NCI-H2081 (cell line): ENCODE measurements at places on chromosomes 13 and 19.

DNA sequence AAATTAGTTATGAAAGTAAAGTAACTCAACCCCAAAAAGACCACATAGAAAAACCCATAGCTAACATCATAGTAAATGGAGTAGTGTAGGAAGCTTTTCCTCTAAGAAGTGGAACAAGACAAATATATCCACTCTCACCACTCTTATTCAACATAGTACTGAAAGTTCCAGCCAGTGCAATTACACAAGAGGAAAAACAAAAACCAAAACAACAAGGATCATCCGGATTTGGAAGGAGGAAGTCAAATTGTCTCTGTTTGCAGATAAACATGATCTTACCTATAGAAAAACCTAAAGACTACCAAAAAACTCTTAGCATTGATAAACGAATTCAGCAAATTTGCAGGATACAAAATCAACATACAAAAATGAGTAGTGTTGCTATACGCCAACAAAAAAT lies 8.5 kb upstream of the SIGLEC8 start:
- DNase-seq, result no peak

DNA sequence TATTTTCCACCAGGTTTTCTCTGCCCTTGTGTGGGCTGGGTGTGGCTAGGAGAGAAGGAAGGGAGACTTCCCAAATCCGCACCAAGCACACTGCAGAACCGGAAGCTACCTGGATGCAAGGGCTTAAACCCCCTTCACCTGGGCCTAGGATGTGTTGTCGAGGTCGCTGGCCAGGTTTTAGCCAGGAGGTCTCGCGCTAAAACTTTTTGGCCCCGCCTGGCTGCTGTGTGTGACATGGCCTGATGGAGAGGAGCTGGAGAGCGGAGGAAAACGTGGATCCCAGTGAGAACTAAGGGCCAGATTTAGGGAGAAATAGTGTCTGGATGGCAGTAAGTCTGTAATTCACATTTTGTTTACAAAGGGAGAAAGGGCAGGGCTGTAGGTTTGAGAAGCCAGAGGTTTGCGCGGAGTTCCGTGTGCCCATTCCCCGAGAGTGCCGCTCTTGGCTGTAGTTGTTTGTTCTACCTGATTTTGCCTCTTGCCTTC lies 3.1 kb upstream of the TSHZ3 start:
- DNase-seq, result no peak

- DNase-seq, result no peak
Measured at GRCh38 chr19:37803249-37803840, 24.0 kb upstream of the ZNF573 start.

- DNase-seq, result peak; percentile 51
Measured at GRCh38 chr13:78325585-78325984, 277.8 kb downstream of the POU4F1 start.

GRCh38 chr19:5450482-5451126 lies 4.6 kb upstream of the ZNRF4 start:
- DNase-seq, result no peak

DNA sequence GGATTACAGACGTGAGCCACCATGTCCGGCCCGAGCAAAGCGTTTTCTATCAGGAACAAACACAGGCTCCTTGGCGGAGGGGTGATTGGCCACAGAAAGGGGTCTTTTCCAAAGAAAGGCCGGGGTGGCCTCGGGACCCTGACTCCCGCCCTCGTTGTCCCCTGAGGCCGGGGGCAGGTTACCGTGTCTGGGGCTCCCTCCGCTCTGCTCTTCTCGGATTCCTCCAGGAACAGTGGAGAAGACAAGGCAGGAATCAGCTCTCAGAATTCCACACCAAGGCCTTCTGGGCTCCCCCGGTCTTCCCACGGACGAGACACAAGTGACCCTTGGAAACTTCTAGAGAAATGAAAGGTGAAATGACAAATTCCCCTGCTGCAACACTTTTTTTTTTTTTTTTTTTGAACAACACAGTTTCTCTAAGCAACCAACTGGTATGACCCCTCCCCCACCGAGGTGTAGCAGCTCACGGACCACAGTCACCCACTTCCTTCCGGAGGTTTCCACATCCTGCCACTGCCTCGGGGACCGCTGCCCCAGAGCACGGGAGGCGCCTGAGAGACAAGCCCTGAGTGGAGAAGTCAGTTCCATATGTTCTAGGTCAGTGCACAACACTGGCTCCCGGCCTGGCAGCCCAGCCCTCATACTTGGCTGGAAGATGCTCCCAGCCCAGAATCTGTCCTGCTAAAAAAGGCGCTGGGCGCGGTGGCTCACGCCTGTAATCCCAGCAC lies 11.0 kb downstream of the MOB3A start:
- no peak for DNase-seq

GRCh38 chr19:42226886-42227285 lies 6.8 kb downstream of the ZNF526 start:
- DNase-seq, result no peak

GRCh38 chr13:85537601-85538000 lies 261.6 kb downstream of the SLITRK6 start:
- DNase-seq, result no peak

GRCh38 chr19:3198901-3199700 lies 13.4 kb downstream of the NCLN start:
- DNase-seq, result no peak

DNA sequence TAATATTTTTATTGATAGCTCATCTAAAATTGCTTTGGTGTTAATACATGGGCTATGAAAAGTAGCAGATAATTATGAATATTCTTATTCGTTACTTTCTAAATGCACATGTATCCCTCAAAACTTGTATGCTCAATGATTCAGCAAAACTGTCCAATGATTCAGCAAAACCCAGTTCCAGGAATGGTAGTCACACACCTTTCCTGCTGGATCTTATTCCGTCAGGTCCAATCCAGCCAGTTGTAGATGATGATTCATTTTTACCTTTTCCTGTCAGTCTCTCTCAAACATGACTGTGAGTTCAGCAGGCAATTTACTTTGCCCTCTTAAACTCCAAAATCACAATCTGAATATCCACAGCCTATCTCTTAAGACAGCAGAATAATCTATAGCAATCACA lies 1082.6 kb downstream of the EFNB2 start:
- DNase-seq, result no peak

DNA sequence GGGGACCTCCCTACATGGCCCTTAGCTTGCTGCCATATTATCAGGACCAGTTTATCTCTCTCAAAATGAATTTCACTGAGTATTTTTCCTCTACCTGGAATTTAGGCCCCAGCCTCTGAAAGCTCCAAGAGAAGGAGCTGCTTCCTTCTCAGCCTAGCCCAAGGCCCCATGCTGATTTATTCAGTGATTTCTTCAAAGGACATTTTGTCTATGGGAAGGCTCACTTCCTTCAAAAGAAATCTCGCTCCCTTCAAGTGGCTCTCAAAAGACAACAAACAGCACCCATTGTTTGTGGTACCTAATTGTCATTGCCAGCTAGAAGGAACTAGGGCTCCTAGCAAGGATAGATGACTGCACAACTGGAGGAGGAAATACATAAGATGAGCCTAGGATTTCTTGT lies 172.4 kb downstream of the SLC7A1 start:
- no peak for DNase-seq

DNA sequence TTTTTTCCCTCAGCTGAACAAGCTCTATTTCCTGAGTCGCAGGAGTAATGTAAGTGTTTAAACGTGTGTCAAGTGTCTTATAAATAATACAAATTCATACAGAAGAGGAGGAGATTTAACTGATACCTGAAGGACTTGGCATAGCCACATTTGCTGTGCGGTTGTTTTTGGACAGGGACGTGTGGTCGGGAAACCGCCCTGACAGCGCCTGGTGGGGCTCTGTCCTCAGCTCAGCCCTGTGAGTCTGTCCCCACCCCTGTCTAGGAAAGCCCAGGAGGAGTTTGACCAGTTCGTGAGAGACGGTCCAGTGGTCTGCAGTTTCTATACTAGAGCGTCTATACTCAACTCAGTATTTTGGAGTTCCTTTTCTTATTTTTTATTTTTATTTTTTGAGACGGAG lies 16.7 kb downstream of the ZIC2 start:
- DNase-seq, result peak; percentile 53

DNA sequence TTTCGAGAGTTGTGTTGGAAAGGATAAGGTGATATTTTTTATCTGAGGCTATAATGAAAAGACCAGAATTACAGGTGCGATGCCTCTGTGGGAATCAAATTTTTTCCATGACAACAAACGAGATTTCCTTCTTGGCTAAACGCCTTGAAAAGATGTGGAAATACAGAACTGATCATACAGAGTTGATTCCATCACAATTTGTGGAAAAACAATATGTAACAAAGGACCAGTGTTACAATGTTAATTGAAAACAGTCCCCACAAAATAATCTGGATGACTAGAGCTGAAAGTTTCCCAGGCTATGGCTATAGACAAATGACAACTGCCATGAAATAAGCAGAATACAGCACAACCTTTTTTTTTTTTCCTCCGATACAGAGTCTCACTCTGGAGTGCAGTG lies 628.9 kb downstream of the DIAPH3 start:
- no peak for DNase-seq

DNA sequence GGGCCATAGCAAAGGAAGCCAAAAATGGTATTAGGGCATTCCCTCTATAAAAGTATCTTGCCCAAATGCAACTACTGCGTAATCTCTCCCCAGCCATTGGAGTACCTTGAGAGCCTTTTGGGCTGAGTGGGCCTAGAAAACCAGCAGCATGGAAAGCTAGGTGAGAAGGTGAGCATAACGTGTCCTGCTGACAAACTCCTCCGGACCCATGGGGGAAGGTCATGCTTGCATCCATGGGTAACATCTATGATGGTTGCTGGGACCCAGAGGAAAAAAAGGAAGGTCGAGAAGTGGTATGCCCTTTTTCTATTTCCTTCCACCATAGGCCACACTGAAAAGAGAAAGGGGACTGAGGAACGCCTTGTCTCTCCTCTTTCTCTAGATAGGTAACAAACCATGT lies 57.4 kb downstream of the ZNF728 start:
- DNase-seq, result no peak

GRCh38 chr13:23980160-23980551 lies 82.9 kb upstream of the C1QTNF9B start:
- DNase-seq, result peak; percentile 56

DNA sequence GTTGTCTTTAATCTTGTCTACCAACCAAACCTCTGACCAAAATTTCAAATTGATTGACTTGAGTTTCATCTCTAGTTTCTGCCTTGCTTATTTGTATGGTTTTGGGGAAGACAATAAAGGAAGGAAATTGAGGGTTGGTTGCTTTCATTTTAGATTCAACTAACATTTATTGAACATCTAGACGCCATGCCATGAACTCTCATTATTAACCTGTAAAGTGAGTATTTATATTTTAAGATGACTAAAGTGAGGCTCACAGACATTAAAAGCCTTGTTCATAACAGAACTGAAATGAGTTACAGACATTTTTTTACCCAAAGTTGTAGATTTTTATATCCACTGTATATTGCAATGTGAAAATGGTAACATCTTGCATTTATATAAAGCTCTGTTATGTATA lies 239.3 kb downstream of the LMO7 start:
- DNase-seq, result no peak

DNA sequence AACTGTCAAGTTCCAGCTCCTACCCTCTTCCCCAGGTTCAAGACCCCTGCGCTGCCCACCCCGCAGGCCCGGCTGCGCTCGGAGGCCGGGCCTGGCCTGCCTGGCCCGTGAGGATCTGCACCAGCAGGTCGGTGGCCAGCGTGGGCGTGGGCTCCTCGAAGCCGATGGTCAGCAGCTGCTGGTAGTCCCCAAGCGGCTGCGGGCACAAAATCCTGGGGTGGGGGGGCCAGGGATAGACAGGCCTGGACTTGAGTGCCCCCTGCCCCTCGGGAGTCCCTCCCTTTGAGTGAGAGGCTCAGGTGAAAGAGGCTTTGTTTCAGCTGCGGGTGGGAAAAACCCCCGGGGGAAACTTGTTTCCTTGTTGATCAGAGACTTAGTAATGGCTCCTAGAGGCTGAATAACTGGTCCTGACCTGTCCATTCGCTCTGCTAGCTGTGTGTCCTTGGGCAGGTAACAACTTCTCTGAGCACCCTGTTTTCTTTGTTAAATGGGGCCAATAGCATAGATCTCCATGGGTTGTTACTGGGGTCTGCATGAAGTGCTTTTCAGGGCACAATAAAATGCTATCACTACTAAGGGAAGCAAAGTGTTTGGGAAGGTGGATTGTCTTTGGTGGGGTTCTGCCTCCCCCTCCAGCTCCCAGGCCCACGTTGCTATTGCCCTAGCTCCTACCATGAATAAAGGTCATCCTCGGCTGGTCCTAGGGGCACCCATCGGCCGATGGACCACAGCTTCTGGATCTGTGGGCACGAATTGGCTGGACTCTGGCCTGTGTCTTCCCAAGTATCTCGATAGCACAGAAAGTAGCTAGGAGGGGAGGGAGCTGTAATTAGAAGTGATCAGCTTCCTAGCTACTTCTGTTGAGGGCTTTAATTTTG lies 3.5 kb downstream of the C19orf67 start:
- no peak for DNase-seq

DNA sequence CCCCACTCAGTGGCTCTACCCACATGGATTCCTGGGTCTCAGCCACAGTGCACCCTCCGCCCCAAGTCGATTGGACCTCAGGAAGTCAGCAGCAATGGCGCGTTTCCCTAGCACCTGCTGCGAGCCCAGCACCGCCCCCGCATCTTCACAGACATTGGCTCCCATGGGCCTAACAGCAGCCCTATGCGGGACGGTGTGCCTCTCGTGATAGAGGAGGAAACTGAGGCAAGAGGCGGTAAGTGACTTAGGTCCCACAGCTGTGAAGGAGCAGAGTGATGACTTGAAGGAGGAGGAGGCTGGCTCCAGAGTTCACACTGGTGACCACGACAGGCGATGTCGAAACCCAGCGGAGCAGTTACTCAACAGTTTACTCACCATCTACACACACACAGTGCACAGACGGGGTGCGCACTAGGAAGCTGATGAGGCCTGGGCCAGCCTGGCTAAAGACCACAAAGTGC lies 104.5 kb upstream of the SOX1 start:
- DNase-seq, result no peak

GRCh38 chr19:13503570-13504235 lies 2.6 kb downstream of the CACNA1A start:
- no peak for DNase-seq

GRCh38 chr19:7067716-7068115 lies 1.8 kb upstream of the ZNF557 start:
- DNase-seq, result no peak

DNA sequence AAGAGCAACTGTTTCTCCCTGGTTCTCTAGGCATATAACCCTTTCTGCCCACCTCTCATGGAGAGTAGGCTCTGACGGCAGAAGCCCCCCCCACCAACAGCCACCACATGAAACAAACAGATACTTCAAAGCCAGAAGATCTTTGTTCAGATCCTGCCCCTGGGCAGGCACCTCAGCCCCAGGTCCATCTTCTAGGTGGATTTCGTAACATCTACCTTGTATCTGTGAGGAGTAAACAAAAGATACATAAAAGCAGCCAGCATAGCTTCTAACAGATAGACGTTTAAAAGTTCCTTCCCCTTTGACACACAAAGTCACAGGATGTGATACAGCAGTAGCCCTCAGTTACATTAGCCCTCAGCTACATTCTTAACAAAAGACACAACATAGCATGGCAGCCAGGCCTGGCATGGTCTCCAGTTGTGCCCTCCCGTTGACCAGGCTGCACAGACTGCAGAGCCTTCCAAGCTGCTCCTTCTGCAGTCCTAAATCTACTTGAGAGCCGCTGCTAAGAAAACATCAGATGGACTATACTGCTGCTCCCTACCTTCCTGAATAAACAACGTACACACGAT lies 35.4 kb downstream of the BRD4 start:
- no peak for DNase-seq
